Stimulated activated naive CD4-positive, alpha-beta T cell (primary cell): ENCODE measurements at places on chromosomes 4 and X.

- DNase-seq, result no peak
Observed at GRCh38 chrX:38798956-38799355, 2.3 kb upstream of the MID1IP1 start.

DNA sequence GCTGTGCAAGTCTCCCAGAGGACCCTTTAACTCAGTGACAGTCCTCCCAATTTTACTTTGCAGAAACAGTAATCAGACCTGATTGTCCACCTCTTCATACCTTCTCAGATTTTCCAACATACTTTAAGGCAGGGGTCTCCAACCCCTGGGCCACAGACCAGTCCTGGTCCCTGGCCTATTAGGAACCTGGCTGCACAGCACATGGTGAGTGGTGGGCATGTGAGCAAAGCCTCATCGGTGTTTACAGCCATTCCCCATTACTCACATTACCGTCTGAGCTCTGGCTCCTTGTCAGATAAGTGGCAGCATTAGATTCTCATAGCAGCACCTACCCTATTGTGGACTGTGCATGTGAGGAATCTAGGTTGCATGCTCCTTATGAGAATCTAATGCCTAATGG lies 74.3 kb downstream of the TECRL start:
- no peak for DNase-seq

GRCh38 chrX:44897539-44897938 lies 24.6 kb downstream of the KDM6A start:
- DNase-seq, result no peak

GRCh38 chr4:108148316-108148715 lies 20.4 kb downstream of the LEF1 start:
- DNase-seq, result peak; percentile 42

GRCh38 chrX:66731398-66731797 lies 92.5 kb upstream of the EDA2R start:
- no peak for DNase-seq

DNA sequence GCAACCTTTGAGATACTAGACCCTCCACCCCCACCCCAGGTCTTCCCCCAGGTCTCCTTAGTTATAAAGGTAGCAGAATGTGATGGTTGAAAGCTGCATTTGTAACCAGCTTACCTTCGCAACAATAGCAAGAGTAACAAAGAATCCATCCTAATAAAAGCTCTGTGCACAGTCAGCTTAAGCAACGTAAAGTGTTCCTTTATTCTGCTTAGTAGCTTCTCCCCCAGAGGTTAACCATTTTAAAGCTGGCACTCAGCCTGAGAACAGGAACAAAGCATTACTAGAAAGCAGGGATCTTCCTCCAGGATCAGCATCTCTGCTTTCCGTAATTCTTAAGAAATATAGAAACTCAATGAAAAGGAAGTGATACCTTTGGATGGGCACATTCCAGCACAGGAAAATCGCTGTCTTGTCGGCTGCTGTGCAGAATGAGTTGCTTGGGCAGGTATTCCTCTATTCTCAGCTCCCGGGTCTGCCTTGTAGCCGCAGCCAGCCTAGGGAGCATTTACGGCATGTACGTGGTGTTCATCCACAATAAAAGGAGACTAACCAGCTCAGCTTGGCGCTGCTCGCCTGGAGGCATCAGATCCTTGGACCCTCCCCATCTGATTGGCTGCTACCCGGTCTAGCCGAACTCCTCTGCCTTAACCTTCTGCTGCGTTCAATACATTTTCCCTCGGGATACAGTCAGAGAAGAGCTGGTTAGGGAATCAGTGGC lies 113.0 kb upstream of the TLR3 start:
- no peak for DNase-seq

- DNase-seq, result no peak
Observed at GRCh38 chrX:22063284-22063683, 31.2 kb downstream of the PHEX start.

GRCh38 chr4:20528508-20528907 lies 171.8 kb upstream of the PACRGL start:
- no peak for DNase-seq
